Activated T-cell treated with anti-CD3 and anti-CD28 coated beads, Interleukin-2, amount 50 U/mL, for 1 hour (primary cell): ENCODE measurements at places on chromosomes 13 and 19.
A peak's percentile ranks its signal among the peaks of the same experiment; 100 is the strongest.

GRCh38 chr13:46207828-46208227 lies 3.9 kb upstream of the LRRC63 start:
- DNase-seq, result no peak

DNA sequence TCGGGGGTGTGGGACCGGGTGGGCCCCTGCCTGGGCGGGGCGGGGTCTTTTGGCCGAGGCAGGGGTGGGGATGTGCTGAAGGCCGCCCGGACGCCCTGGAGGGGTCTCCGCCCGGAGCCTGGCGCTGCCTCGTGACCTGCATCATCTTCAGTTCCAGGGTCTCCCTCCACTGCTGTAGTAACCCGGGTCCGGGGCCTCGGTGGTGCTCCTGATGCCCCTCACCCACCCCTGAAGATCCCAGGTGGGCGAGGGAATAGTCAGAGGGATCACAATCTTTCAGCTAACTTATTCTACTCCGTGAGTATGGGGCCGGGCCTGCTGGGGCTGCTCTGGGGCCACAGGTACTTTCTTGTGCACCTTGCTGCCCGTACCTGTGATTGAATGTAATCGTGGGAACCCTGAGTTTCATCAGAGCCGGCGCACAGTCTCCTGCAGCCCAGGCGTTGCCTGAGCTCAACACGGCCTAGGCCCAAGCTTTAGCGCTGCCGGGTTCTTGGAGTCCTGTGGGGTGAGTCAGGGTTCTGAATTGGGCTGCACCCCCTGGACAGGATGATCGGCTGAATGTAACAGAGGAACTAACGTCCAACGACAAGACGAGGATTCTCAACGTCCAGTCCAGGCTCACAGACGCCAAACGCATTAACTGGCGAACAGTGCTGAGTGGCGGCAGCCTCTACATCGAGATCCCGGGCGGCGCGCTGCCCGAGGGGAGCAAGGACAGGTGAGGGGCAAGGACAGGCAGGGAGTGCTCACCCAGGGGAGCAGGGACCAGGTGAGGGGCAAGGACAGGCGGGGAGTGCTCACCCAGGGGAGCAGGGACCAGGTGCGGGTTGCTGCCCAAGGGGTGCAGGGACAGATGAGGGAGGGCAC lies 10.5 kb downstream of the PEAK3 start:
- DNase-seq, result peak; percentile 46

GRCh38 chr19:10428996-10429381 lies 8.7 kb downstream of the PDE4A start:
- DNase-seq, result no peak

DNA sequence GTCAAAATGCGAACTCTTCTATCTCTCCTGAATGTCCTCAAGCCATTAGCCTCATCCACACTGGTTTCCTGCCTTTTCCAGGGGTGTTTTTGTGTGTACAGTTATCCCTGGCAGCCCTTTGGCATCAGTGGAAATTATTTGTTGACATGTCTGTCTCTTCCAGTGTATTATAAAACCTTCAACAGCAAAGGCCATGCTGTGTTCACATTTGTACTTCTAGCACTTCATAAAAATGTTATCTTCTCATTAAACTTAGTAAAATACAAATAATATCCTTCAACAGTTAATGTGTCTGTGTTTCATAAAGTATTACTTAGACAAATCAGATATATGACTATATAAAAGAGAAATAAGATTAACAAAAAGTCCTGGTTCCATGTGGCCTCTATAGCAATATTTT lies 359.5 kb upstream of the ARGLU1 start:
- DNase-seq, result no peak

GRCh38 chr19:48926909-48927308 lies 6.6 kb upstream of the DHDH start:
- DNase-seq, result no peak

GRCh38 chr13:93259527-93260080 lies 33.0 kb downstream of the GPC6 start:
- DNase-seq, result no peak

- DNase-seq, result no peak
Measured at GRCh38 chr19:8115805-8116396, 33.5 kb downstream of the FBN3 start.

DNA sequence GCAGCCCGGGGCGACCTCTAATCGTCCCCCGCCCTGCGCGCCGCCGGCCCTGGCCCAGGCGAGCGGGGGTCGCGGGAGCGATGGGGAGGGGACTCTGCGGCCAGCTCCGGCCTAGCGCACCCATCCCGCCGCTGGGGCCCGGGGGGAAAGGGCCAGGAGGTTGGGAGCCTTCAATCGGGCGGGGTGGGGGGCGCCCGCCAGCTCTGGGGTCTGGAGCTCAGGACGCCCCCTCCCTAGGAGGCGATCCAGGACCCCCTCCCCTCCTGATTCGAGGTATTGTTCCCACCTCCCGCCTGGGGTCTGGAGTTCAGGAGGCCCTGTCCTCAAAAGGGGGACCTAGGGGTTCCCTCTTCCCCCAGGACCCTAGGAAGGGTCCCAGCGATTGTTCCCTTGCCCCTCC lies 430 bp downstream of the ZNF358 start:
- no peak for DNase-seq

- no peak for DNase-seq
Measured at GRCh38 chr13:113744197-113745000, 14.6 kb upstream of the TMEM255B start.

DNA sequence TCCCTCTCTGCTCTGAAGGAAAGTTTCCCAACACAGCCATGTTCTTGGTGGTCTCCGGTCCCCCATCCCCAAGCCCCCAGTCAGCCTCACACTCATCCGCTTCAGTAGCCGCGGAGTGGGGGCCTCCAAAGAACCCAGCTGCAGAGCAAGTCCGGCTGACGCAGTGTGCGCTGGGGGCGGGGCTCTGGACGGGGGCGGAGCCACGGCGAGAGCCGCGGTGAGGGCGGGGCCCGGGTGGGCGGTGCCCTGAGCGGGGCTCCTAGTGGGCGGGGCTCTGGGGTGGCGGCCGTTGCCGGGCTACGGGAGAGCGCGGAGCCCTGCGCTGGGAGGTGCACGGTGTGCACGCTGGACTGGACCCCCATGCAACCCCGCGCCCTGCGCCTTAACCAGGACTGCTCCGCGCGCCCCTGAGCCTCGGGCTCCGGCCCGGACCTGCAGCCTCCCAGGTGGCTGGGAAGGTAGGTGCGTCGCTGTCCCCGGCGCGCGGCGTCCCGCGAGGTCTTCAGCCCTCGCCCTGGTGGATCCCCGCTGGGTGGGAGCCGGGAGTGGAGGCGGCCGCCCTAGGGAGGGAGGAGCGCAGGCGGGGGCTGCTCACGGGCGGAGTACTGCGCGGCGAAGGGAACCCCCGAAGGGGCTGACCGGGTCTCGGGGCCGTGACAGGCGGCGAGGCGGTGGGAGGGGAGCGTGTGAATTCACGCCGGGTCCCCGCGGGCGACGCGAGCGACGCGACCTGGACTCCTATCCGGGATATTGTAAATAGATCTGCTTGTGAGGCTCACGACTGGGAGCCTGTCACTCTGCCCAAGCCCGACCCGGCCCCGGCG lies 9.1 kb downstream of the TNFRSF19 start:
- DNase-seq, result peak; percentile 96

- no peak for DNase-seq
Measured at GRCh38 chr13:33438918-33439317, 153.4 kb upstream of the STARD13 start.

DNA sequence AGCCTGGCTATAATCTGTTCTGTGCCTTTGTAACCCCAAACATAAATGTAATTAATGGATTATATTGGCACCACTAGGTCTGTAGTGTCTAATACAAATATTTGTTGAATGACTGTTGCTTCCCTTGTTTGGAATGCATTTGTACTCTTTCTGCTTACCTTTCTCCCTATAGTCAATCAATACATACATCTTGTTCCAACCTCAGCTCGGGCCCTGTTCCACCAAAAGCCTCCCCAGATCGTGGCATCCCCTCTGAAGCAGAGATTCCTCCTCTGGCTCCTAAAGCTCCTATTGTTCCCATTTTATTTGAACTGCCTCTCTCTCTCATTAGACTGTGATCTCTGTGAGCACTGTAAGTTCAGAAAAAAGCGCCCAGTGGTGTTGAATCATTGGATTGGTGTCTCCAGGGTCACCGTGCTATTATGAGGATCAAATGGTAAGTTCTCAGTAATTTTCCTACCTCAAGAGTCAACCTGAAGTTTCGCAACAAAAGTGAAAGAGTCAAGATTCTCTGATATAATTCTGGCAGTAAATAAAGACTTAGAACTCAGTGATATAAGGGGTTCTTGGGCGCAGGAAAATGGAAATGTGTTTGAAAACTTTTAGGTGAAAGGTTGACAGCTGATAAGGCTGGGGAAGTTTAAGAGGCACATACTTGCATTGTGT lies 151.5 kb downstream of the KLF5 start:
- no peak for DNase-seq

DNA sequence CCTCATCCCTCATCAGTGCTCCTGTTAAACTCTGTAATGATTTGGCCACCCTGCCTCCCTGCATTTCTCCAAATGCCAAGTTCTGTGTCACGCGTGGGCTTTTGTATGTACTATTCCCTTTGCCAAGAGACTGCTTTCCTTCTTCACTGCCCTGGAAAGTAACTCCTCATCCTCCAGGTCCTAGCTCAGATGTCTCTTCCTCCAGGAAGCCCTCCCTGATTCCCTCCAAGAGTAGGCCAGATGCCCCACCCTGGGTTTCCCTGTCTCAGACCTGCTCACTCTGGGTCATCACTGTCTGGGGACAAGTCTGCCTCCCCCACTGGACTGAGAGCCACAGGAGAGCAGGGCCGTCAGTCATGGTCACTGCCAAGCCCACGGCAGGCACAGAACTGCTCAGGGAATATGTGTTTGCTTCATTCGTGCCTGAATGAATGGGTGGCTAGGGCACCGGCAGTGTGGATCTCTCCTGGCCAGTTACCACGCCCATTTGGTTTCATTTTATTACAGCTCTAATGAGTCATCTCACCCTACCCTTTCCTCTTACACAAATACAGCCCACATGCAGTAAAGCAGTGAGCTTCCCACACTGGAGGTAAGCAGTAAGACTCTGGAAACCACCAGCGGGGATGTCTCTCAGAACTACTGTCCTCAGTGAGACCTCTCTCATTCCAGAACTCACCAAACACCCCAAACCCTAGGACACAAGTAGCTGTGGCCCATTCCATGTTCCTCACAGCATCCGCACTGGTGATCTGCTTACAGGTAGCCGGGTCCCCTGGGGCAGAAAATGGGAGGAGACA lies 12.1 kb upstream of the GPR4 start:
- no peak for DNase-seq

- no peak for DNase-seq
Measured at GRCh38 chr19:35882114-35882832, 13.9 kb downstream of the APLP1 start.

DNA sequence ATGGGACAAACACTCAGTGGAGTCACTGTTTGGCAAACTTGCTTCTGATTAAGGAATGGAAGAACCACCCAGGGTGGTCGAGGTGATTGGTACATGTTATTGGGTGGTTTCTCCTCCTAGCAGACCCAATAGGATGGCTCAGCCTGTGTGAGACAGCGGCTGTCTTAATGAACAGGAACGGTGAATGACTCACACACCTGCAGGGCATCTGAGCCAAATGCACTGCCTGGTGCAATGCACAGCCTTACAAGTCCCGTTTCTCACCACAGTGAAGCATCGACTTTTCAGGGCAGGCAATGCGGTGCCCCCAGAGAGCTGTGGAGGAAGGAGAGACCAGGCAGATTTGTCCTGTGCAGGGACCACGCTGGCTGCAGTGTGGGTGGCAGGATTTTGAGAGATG lies 238.5 kb downstream of the FGF9 start:
- DNase-seq, result no peak

GRCh38 chr13:108494991-108495645 lies 134.3 kb upstream of the MYO16 start:
- no peak for DNase-seq

GRCh38 chr13:47066226-47066625 lies 169.4 kb upstream of the HTR2A start:
- no peak for DNase-seq

DNA sequence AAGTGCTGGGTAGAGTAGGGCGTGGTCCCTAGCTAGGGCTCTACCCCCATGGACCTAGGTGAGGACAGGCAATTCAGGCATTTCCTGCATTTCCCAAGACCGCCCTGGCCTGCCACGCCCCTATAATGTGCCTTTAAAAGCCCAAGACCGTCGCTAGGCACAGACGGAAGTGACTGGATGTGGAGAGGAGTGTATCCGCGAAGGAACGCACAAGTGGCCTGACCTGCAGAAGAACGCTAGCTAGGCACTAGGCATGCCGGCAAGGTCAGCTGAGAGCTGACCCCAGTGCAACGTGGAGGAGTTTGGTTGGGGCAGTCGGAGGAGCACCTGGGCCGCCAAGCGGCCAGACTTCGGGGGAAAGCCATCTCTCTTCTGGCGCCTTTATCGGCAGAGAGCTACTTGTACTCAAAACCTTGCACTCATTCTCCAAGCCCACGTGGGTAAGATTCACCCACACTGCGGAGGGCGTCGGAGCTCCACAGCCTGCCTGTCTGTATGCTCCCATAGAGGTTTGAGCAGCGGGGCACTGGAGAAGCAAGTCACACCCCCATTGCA lies 370.0 kb downstream of the FGF9 start:
- DNase-seq, result no peak

DNA sequence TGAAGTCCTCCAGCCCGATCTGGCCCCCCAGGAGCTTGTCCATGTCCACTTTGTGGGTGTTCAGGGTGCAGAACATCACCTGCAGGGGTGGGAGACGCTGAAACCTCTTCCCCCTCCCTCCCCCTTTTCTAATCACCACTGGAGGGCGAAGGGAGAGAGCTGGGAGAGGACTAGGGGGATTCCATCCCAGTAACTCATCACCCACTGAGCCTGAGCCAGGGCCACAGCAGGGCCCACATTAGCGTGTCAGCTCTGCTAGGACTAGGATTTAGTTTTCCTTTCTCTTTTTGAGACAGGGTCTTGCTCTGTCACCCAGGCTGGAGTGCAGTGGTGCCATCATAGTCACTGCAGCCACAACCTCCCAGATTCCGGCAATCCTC lies 5.5 kb upstream of the PTGER1 start:
- no peak for DNase-seq

GRCh38 chr19:31548941-31549340 lies 199.7 kb upstream of the TSHZ3 start:
- DNase-seq, result no peak

DNA sequence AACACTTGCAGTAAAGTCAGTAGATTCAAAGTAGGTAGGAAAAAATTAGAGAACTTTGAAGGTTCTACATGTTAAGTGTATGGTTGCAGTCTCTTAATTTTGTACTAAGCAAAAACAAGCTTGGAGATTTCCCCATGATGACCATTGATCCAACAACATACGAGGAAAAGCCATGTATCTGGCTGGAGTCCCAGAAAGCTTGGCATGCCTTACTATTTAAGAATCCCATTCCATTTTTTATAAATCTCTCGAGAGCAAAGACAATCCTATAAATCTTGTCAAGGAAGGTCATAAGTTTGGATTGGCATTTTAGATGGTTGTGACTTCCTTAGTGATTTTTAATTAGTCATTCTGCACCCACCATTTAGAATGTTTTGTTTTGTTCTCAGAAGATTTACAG lies 495.9 kb downstream of the GPC5 start:
- no peak for DNase-seq

DNA sequence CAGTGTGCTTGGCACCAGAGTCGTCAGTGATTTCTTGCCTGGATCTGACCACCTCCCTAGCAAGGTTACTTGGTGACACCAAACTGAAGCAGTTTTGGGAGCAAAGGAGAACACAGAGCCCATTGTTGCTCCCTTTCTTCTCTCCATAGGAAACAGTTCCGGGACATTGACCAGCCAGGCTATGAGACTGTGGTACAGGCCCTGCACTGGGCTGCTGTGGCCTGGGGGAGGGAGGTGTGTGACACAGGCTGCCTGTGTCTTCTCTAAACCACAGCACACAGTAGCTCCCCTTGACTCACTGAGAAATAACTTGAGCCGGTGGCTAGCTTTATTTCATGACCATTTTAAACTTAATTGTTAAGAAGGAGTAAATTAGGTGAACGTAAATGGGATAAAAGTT lies 214.8 kb upstream of the UBL3 start:
- no peak for DNase-seq
